Memory B cell (primary cell): ENCODE measurements at places on chromosomes 12 and 14.

GRCh38 chr14:73715707-73716106 lies 1.5 kb upstream of the PNMA1 start:
- no peak for DNase-seq

- DNase-seq, result no peak
Observed at GRCh38 chr14:50675597-50675996, 7.5 kb upstream of the SAV1 start.

DNA sequence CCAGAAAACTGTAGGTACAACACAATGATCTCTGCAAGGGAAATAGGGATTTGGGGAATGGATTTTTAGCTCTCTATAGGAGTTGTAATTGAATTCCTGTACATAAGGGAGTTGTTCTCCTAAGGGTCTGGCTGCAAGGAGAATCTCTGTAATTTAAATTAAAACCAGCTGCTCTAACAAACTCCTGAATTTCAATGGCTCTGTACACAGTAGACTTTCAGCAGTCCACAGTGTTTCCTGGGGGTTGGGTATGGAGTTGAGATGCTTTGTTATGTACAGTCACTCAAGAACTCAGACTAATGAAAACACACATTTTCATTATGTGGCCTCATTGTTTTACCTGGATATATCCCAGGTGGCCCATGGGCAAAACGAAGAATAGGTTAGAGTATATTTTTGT lies 93.2 kb downstream of the NAV3 start:
- DNase-seq, result no peak

DNA sequence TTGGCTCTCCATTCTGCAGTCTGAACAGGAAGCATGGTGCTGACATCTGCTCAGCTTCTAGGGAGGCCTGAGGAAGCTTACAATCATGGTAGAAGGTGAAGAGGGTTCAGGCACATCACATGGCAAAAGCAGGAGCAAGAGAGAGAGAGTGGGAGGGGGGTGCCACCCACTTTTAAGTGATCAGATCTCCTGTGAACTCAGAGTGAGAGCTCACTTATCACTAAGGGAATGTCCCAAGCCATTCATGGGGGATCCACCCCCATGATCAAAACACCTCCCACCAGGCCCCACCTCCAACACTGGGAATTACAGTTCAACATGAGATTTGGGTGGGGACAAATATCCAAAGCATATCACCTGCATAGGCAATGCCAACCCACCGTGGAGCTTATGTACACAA lies 9.8 kb upstream of the GNG2 start:
- DNase-seq, result no peak

DNA sequence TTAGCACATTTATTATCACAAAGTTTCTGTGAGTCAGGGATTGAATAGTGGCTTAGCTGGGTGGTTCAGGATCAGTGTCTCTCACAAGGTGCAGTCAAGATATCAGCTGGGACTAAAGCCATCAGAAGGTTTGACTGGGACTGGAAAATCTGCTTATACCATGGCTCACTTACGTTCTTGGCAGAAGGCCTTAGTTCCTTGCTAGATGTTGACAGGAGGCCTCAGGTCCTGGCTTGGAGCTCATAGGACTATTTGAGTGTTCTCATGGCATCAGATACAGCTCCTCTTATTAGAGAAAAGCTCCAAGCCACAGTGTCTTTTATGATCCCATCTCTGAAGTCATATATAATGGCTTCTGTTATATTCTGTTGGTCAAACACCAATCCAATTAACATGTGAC lies 127.3 kb downstream of the SLC6A15 start:
- no peak for DNase-seq

DNA sequence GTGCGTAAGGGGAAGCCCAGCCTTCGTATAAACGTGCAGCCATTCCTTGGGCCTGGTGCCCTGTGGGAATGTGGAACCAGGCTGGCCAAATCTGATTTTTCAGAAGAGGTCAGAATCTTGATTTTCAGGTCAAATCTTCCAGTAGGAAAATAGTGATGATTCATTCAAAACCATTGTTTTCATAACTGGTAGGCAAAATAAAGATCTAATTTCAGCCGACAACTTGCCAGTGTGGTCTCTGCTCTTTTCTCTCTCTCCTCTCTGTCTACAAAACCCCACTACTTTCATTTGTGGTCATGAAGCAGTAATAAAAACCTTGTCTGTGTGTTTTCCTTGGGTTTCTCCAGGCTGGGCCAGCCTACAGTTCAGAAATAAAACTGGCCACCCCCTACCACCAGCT lies 135.1 kb downstream of the RBM19 start:
- DNase-seq, result no peak

- no peak for DNase-seq
Observed at GRCh38 chr12:32988982-32989381, 92.4 kb upstream of the PKP2 start.

- no peak for DNase-seq
Observed at GRCh38 chr12:64801381-64801780, 23.1 kb upstream of the TBC1D30 start.

DNA sequence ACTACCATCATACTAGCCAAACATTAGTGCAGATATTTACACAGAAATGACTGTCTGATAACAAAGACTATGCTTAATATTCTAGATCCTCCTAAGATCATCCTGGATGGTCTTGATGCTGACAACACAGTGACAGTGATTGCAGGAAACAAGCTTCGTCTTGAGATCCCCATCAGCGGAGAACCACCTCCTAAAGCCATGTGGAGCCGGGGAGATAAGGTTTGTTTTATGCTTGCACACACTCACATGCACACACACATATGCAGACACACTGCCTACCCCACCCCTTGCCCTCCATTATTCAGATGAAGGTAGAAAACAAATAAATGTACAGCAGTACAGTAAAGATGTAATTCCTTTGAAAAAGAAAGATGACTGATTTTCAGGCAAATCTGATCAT lies 44.4 kb upstream of the CHPT1 start:
- no peak for DNase-seq

GRCh38 chr14:101781240-101782061 lies 19.9 kb downstream of the PPP2R5C start:
- peak; percentile 50 for DNase-seq

DNA sequence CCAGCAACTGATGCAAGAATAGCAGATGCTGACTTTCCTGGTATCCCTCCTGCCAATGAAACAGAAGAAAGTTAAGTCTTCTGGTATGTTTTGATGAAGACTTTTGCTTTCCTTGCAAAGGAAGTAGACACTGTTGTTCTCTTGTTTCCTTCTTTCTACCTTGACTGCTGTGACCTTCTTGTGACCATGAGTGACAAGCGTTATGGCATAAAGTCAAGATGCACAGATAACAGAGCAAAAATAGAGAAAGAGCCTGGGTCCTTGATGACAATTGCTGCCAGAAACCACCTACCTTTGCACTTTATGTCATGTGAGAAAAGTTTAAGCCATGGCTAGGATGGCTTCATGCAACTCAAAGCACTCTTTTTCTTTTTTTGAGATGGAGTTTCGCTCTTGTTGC lies 49.2 kb upstream of the LTA4H start:
- no peak for DNase-seq

DNA sequence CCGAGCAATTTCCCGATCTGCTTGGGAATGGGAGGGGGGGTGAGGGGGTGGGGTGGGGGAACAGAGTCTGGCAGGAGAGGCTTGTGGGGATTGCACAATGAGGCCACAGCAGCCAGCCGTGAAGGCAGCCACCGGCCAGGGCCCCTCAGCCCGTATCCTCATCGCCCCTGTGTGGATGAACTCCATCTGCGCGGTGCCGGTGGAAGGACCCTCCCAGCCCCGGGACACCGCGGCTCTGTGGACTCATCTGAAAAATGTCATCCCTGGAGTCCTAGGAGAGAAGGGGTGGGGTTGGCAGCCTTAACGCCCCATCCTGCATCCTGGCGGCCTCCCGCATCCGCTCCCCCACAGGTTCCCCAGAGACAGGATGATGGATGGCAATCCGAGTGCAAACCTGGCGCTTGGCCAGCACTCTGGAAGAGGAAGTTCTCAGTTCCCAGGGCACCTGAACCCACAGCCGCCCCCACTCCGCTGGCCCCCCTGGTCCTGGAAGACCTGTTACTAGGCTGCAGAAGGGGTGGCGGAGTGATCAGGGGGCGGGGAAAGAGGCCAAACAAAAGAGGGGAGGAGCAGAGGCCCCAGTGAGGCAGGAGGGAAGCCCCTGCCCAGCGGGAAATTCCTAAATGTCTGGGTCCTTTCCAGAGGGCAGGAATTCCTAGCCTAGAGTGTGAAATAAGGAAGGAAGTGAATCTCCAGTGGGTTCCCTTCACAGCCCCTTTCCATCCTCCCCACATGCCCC lies 1.2 kb upstream of the TNFAIP2 start:
- no peak for DNase-seq

DNA sequence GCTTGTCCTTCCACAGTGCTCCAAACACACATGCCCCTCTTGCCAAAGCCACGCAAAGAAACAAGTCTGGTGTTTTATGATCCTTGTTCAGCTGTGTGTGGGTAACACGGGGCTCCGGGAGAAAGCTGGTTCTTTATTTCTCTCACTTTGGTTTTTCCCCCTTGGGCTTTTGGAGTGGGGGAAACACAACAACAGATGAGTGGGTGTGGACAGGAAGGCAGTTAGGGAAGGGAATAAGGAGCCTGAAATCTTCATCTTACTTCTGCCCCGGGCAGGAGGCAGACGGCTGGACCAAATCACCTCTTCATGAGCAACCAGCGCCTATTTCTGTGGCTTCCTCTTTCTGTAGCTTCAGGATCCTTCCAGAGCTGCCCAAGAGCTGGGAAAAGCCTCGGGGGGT lies 218.5 kb downstream of the PHETA1 start:
- no peak for DNase-seq

GRCh38 chr14:66022526-66022925 lies 463.6 kb upstream of the CCDC196 start:
- no peak for DNase-seq

GRCh38 chr12:49791700-49792099 lies 36.5 kb downstream of the NCKAP5L start:
- DNase-seq, result no peak

GRCh38 chr12:112350593-112351592 lies 31.3 kb downstream of the HECTD4 start:
- no peak for DNase-seq

- no peak for DNase-seq
Observed at GRCh38 chr14:32203928-32204357, 874 bp upstream of the RNU6-8 start.

- no peak for DNase-seq
Observed at GRCh38 chr12:59570145-59570544, 25.7 kb upstream of the SLC16A7 start.

DNA sequence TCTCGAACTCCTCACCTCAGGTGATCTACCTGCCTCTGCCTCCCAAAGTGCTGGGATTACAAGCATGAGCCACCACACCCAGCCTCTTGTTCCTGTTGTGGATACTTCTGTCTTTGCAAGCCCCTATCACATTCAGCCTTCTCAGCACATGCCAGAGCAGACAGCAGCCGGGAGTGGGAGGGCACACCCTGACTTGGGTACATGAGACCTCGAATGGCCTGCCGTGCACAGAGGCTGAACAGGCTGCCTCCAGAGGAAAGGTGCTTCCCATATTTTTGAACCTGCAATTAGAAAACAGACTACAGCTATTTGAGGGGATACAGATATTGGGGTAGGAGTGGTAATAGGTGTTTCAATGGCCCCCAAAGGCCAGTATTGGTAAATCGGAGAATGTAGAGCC lies 307.3 kb upstream of the DIO3 start:
- no peak for DNase-seq
